Stimulated activated CD4-positive, alpha-beta T cell treated with anti-CD3 and anti-CD28 coated beads, Interleukin-1b, Interleukin-23, amount 100 ng/mL, for 1 hour (primary cell): ENCODE measurements at places on chromosomes 12 and 14.

DNA sequence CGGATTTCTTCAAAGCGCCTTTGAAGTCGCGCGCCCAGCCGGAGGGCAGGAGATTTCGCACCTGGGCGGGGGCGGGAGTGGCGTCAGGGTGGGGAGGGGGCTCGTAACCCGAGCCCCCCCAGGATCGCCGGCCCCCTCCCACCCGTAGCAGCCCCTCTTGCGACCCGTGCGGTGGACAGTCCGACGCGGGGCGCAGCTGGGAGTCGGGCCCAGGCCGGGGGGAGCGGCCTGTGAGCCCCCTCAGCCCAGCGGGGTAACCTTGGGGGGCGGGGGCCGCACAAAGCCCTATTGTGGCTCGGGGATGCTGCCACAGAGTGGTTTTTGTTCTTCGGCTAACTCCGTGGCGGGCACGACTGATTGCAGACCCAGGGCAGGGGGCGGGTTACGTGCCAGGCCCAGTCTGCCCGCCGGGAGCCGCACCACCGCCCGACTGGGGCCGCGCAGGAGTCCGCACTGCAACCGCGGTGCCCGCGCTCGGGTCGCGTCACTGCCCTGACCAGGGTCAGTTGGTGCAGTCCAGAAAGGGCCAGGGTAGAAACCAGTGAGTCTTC, 4.2 kb upstream of the AAAS start:
- no peak for DNase-seq

GRCh38 chr14:73725116-73726024, 11.2 kb upstream of the PNMA1 start:
- DNase-seq, result no peak

DNA sequence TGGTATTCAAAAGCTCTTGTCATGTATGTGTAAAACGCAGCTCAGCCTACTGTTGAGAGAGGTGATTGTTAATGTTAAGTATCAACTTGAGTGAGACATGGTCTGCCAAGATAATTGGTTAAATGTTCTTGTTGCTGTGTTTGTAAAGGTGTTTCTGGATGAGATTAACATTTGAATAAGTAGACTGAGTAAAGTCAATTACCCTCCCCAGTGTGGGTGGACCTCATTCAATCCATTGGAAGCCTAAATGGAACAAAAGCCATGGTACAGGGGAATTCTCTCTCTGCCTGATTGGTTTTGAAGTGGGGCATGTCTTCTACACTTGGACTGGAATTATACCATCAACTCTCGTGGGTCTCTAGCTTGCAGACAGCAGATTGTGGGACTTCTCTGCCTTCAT, 63.8 kb upstream of the RERGL start:
- no peak for DNase-seq

GRCh38 chr14:69312608-69313007, 52.6 kb downstream of the GALNT16 start:
- no peak for DNase-seq

DNA sequence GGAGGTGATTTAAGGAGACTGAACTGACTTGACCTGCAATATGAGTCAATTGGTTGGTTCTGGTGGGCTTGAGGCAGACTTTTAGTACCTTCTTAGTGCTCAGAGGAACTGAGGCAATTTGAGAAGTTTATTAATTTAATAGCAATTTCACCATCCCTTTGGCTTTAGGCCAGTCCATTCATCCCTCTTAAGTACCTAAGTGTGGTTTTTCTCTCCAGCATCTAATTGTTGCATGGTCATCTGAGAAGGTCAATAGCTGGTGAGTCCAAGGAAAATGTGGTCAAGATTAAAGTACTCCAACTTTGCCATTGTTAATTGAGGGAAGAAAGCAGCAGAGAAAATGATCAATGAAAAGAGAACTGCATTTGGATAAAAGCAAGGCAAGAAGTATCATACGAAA, 115.4 kb upstream of the DYRK2 start:
- no peak for DNase-seq

DNA sequence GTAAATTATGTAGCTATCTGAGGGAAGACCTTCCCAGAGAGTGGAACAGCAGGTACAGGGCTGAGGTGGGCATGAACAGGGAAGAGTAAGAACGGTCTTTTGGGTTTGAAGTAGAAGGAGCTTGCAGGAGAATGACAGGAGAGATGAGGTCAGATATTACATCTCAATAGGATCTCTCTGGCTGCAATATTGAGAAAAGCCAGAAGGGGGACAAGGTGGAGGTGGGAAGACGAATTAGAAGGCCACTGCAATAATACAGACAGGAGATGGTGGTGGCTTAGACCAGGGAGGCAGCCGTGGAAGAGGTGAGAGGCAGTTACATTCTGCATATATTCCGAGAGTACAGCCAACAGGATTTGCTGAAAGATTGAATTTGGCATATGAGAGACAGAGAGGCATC, 310.2 kb downstream of the APAF1 start:
- no peak for DNase-seq

- no peak for DNase-seq
Observed at GRCh38 chr12:101475751-101476305, 692 bp downstream of the SPIC start.

DNA sequence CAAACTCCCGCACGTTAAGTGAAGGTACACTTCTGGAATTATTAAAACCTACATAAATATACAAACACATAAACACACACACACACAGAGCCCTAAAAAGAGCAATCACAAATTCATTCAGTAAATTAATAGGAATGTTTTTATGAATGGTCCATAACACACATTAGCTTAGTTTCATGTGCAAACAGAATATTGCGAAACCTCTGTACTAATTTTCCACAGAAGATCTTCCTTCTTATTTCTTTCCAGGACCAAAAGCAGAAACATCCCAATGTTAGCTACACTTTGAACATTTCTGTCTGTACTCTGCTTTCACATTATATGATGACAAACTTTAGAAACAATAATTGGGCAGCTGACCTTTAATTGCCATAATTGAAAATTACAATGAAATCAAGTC, 101.6 kb downstream of the SOX5 start:
- no peak for DNase-seq

DNA sequence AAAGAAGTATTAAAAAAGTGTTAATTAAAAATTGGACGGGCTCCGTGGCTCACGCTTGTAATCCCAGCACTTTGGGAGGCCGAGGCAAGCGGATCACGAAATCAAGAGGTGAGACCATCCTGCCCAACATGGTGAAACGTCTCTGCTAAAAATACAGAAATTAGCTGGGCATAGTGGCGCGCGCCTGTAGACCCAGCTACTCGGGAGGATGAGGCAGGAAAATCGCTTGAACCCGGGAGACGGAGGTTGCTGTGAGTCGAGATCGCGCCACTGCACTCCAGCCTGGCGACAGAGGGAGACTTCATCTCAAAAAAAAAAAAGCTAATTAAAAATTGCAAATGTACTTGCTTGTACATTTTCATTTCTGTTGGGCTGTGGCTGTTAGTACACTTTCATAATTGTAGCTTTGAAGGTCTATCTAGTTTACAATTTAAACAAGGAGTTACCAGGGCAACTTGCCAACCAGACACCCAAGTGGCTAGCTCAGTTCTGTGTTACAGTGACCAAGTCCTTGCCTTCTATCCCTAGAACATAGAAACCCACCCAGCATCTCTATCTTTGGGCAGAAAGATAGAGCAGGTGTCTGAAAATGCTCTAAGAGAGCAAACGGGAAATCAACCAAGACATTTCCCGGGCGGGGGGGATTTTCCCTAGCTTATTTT, 1.2 kb downstream of the COA8 start:
- no peak for DNase-seq

- DNase-seq, result no peak
Observed at GRCh38 chr12:50932787-50933280, 19.5 kb upstream of the HIGD1C start.

- no peak for DNase-seq
Observed at GRCh38 chr12:49296034-49296835, 1.3 kb downstream of the PRPH start.

DNA sequence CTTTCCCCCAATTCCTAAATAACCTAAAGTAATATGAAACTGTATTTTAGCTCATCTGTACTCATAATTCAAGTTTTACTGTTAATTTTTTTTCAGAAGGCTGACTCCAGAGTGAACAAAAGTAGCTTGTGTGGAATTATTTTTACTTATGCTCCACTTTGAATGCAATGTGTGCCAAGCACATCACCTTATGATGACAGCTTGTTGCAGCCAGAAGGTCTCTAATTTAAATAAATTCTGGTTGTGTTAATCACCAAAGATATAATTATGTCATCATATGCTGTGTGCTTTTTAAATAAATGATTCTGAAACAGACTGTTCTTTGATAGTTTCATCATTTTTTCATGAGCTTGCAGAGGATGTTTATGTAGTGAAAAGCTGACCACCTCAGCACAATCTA, 283.1 kb downstream of the TMEM117 start:
- DNase-seq, result no peak

DNA sequence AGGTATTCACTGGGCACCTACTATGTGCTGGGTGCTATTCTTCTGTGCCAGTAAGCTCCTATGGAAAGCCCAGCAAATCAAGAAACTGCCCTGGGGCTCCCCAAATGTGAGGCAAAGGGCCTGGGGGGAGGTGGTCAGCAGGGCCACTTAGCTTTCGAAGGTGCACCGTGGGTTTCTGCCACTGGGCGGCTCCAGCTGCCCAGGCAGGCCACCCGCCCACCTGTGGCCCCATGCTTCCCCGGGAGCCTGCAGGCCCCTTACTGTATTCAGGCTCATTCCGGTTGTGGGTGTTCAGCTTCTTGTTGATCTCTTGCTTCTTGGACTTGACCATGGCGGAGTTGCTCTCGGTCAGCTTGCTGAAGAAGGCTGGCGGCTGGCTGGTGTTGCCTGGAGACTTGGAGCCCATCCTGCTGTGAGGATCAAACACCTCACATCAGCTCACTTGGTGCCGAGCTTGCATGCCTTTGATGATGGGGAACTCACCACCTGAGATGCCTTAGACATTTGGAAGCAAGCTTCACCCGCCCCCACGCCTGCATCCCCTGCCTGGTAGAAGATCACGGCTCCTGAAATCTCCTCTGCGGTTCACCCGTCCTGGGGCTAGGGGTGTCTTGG, 37.3 kb downstream of the RFLNA start:
- no peak for DNase-seq

DNA sequence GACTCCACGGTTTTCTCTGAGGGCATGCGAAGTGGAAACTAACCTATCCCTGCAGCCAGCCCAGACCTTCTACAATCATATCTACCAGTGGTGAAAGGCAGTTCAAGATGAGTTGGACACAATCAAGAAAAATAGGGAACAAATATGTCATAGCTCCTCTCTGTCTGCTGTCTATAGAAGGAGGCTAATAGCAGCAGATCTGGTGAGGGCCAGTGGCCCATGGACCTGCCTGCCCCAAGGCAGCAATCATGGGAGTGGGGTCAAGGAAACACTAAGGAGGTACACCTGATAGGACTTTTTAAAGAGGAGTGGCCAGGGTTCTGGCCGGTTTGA, 149.5 kb downstream of the PRKCH start:
- DNase-seq, result no peak

DNA sequence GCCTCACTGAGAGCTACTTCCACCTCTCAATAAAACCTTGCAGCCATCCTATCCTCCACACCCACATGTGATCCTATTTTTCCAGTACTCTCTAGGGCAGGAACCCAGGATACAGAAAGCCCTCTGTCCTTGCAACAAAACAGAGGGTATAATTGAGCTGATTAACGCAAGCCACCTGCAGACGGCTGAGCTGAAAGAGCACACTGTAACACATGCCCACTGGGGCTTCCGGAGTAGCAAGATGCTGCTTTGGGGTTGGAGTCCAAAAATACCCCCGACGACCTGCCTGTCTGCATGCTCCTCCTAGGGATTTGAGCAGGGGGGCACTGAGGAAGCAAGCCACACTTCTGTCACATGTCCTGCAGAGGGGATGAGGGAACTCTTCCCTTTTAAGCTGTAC, 401.1 kb upstream of the FOXG1 start:
- DNase-seq, result no peak

- no peak for DNase-seq
Observed at GRCh38 chr14:61608245-61609165, 86.8 kb upstream of the HIF1A start.

DNA sequence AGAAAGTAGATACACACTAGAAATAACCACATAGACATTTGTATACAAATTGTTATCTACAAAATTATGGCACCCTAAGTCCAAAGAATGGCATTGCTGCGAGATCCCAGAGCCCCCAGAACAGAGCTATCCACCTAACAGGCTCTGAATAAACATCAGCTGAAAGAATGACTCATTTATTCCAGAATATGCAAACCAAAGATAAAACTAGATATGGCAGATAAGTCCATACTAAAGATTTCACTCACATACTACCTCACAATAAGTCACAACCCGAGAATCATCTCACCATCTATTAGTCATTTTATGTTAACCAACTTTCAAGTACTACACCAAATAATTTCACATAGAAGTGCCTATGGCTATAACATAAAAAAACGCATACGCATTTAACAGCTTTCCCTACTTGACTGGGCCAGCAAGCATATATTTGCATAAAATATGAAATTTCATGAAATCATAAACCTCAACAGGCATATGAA, 5.6 kb downstream of the CNIH1 start:
- DNase-seq, result no peak

- DNase-seq, result no peak
Observed at GRCh38 chr12:3078086-3078820, 1.1 kb downstream of the TSPAN9 start.

DNA sequence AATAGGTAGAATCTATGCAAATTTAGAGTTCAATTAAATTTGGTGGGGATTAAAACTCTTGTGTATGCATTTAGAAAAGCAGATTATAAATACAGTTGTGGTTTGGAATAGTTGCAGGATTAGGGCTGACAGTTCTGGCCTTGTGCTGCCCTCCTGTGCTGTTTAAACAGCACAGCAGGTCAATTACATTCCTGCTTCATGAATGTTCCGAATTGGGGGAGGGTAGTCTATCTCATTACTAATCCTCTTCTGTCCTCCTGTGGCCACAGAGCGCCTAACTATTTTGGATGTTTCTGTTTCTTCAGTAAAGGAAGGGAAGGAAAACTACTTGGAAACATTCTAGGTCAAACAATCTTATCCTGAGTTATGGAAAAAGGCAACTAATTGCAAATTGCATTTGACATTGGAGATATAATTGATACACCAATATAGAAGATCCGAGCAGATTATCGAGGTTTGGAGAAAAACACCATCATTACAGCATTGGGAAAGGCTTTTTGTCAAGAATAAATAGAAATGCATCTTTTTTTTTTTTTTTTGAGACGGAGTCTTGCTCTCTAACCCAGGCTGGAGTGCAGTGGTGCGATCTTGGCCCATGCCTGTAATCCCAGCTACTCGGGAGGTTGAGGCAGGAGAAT, 8.7 kb upstream of the GPR19 start:
- DNase-seq, result no peak

DNA sequence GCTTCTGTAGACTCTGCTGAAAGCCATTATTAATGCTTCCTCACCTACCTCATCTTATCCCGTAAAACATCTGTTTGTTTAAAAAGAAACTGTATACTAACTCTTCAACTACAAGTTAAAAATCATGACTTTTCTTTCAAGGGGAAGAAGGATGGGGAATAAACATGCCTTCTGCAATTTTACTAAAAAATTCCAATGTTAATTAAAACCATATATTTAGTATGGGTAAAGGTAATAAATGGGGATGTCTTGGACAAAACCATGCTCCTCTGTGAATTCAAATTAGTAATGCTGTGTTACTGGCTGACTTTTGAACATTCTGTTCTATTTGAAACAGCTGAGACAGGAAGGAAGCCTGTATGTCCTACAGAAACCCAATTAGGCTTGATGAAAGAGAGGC, 311.1 kb upstream of the DIO2 start:
- DNase-seq, result no peak

- DNase-seq, result no peak
Observed at GRCh38 chr12:3461391-3461790, 29.6 kb upstream of the PRMT8 start.

- no peak for DNase-seq
Observed at GRCh38 chr12:119389687-119390086, 55.2 kb downstream of the CCDC60 start.
